Kidney (tissue), 22 donors: ENCODE measurements at places on chromosomes 6 and 20. TPM values are rescaled to one million over a fixed set of nuclear protein-coding genes. Genes with fewer than 3 reads are reported as not detected.

Gene MATN4
- 0.19 TPM for polyA plus RNA-seq

Gene TTLL9
- 0.82 TPM for polyA plus RNA-seq

Gene FKBP1A
- polyA plus RNA-seq = 260 TPM

Gene ESF1
- polyA plus RNA-seq = 4.9 TPM

DNA sequence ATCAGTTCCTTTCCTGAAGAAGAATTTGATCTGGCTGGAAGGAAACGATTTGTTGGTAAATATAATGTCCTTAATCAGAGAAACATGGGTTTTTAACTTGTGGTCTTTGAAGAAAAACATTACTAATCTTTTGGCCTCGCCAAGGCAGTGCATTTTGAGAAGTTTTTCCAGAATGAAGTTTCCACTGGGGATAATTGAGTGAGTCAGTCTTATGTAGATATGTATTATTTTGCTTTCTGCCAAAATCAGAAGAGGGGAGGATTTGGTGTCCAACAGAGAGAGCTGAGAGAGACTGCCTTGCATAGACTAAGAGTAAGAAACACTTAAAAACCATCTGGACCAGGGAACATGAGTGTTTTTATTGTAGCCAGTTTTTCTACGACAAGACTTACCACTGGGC lies 79.9 kb downstream of the FNDC1 start:
- DNase-seq = no peak

- no peak for DNase-seq
These were observed 1.6 kb upstream of the PRL start for GRCh38 chr6:22298475-22298890.

- DNase-seq = no peak
These were observed 239.6 kb upstream of the PLCB4 start for GRCh38 chr20:8829256-8829655.

- DNase-seq = no peak
These were observed 36.1 kb downstream of the ELOVL2 start for GRCh38 chr6:11007715-11008608.

- no peak for DNase-seq
These were observed 789.8 kb upstream of the MAP3K7 start for GRCh38 chr6:91376686-91377085.

DNA sequence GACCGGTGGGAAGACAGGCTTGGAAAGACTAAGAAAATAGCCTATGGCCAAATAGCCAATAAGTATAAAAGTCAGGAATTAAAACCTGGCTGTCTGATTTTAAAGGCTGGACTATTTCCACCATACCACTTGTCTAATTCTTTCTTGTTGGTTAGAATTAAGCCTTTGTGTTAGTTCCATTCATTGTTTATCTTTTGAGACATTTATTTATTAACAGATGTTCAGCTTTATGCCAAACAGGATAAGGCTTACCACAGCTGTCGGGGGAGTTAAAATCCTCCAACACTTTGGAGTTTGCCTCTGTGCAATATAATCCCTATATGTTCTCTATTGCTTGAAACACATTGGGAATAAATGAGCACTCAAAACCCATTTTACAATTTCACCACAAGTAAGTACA lies 208.3 kb downstream of the TMEM200A start:
- no peak for DNase-seq

DNA sequence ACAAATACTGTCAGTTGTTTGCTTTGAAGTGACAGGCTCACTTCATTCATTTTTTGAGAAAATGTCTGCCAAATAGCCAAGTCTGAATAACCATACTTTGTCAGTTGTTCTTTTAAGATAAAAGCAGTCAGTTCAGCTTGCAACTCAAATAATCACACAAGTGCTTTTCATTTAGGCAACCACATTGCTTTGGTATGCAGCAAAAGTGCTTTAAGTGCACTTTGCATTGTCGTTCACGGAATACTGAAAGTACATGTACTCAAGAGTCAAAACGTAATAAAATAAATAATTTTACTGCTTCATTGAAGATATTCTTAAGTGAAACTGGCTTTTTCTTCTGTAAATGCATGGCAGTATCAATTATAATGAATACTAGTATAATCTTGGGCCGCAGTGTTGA lies 107.2 kb downstream of the MMS22L start:
- no peak for DNase-seq

DNA sequence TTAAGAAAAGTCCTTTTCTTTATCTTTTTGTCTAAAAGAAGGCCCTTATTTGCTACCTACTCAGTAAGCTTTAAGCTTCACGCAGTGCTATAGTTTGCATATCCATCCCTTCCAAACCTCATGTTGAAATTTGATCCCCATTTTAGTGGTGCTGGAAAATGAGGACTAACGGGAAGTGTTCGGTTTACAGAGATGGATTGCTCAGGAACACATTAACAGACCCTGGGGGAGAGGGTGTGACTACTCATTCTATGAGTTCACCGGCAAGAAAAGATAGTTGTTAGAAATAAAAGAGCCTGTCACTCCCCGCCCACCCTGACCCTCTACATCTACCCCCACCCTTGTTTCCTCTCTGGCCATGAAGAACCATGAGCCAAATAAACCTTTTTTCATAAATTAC lies 546.2 kb downstream of the MEI4 start:
- no peak for DNase-seq

- DNase-seq = no peak
These were observed 54.8 kb downstream of the GPX5 start for GRCh38 chr6:28580475-28580874.
